Fibroblast of gingiva (primary cell): ENCODE measurements at places on chromosomes 2 and 18.
A peak's percentile ranks its signal among the peaks of the same experiment; 100 is the strongest.

DNA sequence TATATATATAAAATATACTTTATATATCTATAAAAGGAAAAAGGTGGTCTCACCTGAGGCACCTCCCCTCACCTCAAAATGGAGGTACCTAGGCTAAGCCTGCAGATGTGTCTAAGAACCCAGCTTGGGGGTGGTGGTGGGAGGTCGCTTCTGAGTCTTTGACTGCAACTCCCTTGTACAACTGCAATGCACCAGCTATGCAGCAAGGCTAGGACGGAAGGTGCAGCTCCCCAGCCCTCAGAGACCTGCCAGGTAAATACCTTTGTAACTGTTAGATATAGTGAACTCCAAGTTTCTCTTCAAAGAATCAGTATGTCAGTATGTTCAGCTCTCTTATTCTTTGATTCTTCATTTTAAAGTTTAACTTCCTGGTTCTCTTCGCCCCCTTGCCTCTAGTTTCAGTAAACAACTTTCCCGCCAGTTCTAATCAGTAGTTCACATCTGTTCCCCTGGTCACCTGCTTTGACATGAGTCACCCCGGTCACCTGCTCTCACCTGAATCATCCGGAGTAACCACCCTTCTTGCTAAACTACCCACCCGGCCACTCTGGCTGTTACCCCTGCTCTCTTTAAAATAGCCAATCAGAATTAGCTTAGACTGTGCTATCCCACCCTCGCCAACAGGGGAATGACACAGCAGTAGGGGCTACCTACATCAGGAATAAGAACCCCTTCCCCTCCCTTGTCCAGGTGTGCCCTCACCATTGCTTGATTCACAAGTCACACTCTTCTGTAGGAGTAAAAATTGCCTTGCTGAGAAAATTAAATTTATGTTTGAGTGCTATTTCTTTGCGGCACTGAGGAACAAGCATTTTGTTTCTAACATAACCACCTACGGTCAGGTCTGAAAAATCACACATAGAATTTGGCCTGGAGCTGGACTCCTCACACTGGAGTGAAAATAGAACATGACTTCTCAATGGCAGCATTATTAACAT is 24.7 kb upstream of the IMPA2 start:
- no peak for DNase-seq

GRCh38 chr2:95356821-95357700 is 45.4 kb upstream of the FAHD2A start:
- no peak for DNase-seq

DNA sequence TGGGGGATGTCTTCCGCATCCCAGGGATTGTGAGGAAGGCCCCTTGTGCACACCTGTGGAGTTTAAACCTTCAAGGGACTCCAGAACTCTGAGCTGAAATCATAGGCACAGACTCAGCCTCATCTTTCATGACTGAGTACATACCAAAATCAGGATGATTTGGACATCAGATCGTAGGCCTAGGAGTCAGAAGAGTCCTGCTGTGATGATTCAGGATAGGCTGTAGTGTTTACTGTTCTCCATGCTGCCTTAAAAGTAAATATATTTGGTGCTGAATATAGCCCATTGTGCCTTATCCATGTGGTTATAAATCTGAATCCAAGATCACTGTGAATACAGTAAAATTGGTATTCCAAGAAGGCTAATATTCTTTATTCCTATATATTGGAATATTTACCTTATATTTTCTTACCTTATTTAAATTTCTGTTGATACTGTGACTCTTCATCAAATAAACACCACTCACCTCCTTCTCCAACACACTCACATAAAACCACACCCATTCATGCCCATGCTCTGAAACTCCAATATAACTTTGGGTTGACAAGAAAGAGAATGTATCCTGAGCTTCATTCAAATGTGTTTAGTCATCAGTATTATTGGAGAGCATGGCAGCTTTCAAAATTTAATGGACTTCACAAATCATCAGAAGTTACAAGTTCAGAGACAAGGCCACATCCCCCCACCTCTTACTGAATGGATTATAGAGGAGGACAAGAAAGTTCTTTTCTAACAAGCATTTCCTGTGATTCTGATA is 561.4 kb upstream of the LINC00305 start:
- no peak for DNase-seq

DNA sequence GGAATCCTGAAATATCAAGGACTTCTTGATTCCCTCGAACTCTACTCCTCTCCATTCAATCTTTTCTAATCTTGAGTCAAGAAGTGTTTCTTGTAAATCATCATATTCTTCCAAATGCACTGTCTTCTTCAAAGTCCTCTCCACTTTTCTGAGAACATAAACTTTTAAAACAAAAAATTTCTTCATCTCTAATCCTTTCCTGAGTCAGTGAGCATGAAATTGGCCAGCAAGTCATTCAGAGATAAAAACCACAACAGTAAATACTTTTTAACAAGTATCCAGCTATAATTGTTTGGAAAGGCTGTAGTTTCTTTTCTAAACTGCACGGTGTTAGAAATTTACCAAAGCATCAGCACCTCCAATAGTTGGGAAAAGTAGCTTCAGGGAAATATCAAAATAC is 312.6 kb upstream of the GALNT5 start:
- DNase-seq = no peak

GRCh38 chr2:151161821-151162551 is 99.7 kb downstream of the RBM43 start:
- peak; percentile 40 for DNase-seq

DNA sequence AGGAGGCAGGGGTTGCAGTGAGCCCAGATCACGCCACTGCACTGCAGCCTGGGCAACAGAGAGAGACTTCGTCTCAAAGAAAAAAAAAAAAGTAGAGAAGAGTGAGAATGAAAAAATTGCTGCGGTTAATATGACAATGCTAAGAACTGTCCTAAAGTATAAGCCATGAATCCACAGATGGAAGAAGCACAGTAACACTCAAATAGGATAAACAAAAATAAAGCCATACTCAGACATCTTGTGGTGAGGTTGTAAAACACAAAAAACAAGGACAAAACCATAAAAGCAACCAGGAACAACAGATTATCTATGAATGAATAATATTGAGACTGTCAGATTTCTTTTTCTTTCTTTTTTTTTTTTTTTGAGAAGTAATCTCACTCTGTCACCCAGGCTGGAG is 23.0 kb downstream of the POLR2D start:
- no peak for DNase-seq

DNA sequence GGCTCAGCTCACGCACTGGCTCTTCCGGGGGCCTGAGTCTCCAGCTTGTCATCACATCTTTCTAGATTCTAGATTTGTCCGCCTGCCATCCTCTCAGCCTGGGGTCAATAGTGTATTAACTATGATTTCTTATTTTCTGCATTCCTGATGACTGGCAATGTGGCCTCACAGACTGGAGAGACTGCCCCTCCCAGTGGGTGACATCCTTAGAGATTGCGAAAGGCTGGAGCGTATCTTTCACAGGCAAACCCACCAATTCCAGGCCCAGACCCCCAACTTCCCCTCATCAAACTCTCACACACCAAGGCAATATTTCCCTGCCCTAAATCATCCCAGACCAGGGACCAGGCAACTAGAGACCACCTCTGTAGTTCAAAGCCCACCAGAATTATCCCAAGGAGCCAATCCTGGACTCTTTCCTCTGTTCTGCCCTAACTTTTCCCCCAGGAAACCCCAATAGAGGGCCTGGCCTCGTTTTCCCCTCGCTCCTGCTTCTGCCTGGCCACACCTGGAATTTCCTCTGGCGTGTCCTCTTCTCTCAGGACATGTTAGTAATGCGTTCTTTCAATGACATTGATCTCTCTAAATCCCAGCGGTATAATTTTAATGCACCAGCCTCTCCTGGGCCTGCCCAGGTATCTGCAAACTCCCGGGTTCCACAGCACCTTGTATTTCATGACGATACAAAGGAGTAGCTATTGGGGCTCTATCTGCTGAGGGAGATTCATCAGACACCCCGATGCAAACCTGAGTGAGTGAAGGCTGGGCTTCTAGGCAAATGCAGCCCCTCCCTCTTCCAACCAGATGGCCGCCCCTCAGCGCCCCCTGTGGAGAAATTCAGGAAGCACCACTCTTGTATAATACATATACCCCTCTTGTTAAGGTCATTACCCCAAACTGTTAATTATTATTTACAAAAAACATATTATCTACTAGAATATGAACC is 2.4 kb upstream of the KCNF1 start:
- no peak for DNase-seq

- DNase-seq = no peak
Observed at GRCh38 chr2:129178356-129178755, 801.1 kb upstream of the RAB6C start.

GRCh38 chr2:82257796-82258555 is 1953.4 kb upstream of the LRRTM1 start:
- DNase-seq = no peak

DNA sequence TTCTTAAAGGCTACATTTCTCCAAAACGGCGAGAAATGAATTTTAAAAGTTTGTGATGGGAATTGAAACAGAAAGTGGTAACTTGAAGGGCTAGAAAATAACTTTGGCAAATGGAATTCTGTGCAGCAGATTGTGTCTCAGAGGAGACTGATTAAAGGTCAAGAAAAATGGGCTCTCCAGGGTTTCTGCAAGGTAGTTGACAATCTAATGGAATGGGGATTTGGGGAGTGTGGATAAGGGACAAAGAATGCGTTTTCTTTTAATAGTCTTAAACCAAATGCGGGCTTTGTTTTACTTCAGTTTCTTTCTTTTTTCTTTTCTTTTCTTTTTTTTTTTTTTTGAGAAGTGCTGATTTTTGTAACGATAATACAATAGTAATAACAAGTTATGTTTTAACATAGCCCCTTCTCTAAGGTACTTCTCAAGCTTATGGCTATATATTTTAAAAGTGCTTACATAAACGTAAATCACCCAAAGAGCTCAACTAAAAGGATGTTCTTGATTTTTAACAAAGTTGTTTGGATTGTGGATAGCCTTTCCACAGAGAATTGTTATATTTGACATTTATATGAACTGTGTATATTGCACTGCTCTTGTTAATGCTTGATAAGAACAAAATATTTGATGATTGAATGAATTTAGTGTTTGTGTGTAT is 36.6 kb downstream of the CAMKMT start:
- no peak for DNase-seq

GRCh38 chr18:45850021-45850420 is 24.5 kb downstream of the SIGLEC15 start:
- no peak for DNase-seq

GRCh38 chr2:75012080-75012479 is 53.6 kb downstream of the POLE4 start:
- no peak for DNase-seq

- DNase-seq = no peak
Observed at GRCh38 chr18:77133051-77133834, 660 bp upstream of the MBP start.

DNA sequence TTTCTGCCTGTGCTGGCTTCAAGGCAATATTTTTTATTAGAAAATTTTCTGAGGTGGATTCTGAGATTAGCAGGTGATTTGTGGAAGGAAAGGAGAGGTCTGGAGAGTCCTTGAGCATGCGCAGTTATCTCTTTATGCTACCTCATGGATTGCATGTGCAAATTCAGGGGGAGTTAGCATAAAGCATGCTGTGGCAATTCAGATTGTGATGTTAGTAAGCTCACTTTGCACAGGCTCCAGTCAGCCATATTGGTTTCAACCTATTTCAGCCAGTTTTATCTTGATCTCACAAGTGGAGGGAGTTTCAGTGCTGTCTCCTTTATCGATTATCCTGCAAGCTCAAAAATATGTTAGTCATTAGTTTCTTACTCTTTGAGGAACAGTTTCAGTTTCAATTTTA is 2012.3 kb upstream of the PIK3C3 start:
- no peak for DNase-seq

DNA sequence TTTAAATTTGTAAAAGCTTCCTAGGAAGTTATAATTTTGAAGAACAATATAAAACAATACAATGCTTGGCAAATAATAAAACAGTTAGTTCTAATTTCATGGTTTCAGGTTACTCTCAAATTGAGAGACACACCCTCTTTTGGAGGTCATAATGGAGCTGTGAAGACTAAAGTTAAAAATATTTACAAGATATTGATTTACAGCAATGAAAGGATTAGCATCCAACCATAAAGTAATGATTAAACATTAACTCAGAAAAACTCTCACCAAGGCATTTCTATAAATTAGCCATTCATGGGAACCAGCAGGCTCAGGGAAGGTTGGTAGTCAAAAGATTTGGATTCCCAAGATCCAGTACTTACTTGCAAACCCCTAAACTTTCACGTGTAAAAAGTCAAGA is 6.4 kb downstream of the DPP4 start:
- DNase-seq = no peak

GRCh38 chr2:3745920-3746319 is 42.5 kb downstream of the DCDC2C start:
- DNase-seq = no peak

DNA sequence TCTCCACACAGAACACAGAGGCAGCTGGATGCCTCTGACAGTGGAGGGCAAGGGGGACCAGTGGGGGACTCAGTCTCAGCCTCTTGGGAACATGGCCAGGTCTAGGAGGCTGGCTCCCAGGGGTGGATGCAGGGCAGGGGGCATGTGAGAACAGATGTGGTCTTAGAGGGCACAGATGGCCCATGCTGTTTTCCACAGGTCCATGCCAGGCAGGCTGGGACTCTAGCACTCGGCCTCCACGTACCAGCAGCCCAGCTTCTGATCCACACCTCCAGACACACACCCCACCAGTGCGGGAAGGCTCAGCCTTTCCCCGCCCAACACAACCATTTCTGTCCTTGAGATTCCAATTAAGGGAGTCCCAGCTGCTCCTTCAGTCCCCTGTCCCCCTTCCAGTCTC is 42.4 kb downstream of the TNS1 start:
- DNase-seq = no peak

- no peak for DNase-seq
Observed at GRCh38 chr2:115427436-115427835, 985.0 kb downstream of the DPP10 start.

GRCh38 chr2:11697103-11697871 is 27.3 kb upstream of the NTSR2 start:
- peak; percentile 69 for DNase-seq

- DNase-seq = no peak
Observed at GRCh38 chr18:26442126-26442525, 106.2 kb downstream of the KCTD1 start.

DNA sequence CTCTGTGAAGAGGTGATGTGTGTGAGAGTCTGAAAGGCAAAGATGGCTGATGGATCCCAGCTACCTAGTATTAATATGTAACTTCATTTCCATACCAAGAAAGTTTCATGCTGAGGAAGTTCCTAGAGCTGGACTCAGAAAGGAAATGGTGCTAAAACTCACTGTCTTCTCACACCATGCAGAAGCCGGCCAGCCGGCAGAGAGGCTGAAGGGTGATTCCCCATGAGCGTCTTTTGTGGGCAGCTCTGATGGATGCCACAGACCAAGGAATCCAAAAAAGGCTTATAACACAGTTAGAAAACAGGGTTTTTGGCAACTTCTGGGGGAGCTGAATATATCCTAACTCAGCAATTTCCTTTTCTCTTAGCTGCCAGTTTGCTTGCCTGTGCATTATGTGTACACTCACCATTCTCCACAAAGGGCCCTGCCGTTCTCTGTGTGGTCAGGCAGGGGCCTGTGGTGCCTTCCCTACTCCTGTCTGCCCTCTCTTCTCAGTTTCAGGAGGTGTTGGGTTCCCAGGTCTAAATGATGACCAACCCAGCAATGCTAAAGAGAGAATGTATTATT is 289.4 kb downstream of the MTX2 start:
- DNase-seq = no peak

GRCh38 chr18:24170360-24170759 is 31.5 kb downstream of the CABYR start:
- no peak for DNase-seq

GRCh38 chr2:46366668-46367052 is 69.5 kb downstream of the EPAS1 start:
- DNase-seq = no peak
